ENCODE measurements at places on chromosomes 12 and 14. TPM values are rescaled to one million over a fixed set of nuclear protein-coding genes. Genes with fewer than 3 reads are reported as not detected.

The TAS2R8 gene
- total RNA-seq = not detected

The RNF212B gene
- not detected for total RNA-seq

The ACOT6 gene
- total RNA-seq = not detected

The COX8C gene
- not detected for total RNA-seq

The RTL1 gene
- 9.4 TPM for total RNA-seq

The CLEC1B gene
- total RNA-seq = not detected

The ARHGEF25 gene
- total RNA-seq = 23.0 TPM

Measured in skeletal muscle tissue (tissue), 5 donors.